Activated B cell treated with CpG ODN at 0.5 μM for 24 hours (primary cell): ENCODE measurements at places on chromosomes 5 and 9.

DNA sequence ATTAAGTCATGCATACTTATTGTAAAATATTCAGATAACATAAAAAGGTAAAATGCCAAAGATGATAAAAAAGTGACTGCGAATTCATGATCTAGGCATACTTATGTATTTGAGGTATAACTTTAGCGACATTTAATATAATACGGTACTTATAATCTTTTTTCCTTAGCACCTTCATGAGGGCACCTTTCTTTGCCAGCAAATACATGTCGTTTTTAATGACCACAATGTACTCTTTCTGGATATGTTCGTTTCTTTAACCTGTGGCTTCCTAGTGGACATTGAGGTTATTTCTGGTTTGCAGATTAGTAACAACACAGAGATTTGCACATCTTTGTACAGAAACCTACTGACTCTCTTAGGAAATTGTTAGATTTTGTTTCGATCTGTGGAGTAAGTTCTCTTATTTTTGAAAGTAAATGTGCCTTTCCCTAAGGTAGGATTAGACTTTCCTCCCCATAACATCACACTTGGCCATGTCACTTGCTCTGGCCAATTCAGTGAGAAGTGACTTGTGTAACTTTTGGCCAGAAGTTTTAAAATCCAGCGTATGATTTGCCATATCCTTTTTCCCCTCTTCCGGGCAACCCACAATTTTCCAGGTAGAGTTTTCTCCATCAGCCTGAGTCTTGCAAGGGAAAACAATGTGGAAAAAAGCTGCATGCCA, 24.4 kb downstream of the ANKRD33B start:
- no peak for DNase-seq

- no peak for DNase-seq
These were observed 41.1 kb upstream of the PLEKHG4B start for GRCh38 chr5:50724-51499.

GRCh38 chr9:128361296-128361985, 9.7 kb upstream of the URM1 start:
- no peak for DNase-seq

DNA sequence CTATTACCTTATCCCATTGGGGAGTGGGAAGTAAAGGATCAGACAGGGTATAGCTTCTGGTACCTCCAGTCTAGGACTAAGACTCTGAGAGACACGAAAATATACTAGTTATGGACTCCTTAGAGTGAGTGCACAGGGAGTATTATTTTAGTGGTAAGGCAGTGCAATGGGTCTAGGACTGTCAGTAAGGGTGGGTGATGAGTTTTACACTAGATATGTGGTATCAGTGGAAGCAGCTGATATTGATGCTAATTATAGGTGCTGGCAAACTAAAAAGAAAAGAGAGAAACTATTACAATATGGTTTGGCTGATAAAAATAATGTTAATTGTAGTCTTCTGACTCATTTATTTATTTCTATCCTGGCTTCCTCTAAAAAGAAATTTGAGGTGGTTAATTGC, 118.6 kb downstream of the UNC13B start:
- DNase-seq: no peak

- DNase-seq: no peak
These were observed 1033.4 kb upstream of the DMAC1 start for GRCh38 chr9:8832955-8833354.

GRCh38 chr5:158139161-158139560, 280.2 kb upstream of the CLINT1 start:
- DNase-seq: no peak
